Fibroblast of lung (primary cell): ENCODE measurements at places on chromosomes 11 and 22.
A peak's percentile ranks its signal among the peaks of the same experiment; 100 is the strongest.

GRCh38 chr22:30717331-30717921, 22.8 kb downstream of the OSBP2 start:
- no peaks in the 10 kb centered on the region for H3K36me3 ChIP-seq
- H3K27ac ChIP-seq = peak overlapping the region; percentile 52
- peak; percentile 78 for DNase-seq
- peaks cover 5% of the 10 kb centered on the region for H3K4me1 ChIP-seq

GRCh38 chr11:76523147-76523546, 78.3 kb downstream of the EMSY start:
- no peak for DNase-seq
- H3K27me3 ChIP-seq = no peaks in the 10 kb centered on the region
- H3K27ac ChIP-seq = no peak overlapping the region
- no peaks in the 10 kb centered on the region for H3K36me3 ChIP-seq
- no peak overlapping the region for H3K4me3 ChIP-seq

DNA sequence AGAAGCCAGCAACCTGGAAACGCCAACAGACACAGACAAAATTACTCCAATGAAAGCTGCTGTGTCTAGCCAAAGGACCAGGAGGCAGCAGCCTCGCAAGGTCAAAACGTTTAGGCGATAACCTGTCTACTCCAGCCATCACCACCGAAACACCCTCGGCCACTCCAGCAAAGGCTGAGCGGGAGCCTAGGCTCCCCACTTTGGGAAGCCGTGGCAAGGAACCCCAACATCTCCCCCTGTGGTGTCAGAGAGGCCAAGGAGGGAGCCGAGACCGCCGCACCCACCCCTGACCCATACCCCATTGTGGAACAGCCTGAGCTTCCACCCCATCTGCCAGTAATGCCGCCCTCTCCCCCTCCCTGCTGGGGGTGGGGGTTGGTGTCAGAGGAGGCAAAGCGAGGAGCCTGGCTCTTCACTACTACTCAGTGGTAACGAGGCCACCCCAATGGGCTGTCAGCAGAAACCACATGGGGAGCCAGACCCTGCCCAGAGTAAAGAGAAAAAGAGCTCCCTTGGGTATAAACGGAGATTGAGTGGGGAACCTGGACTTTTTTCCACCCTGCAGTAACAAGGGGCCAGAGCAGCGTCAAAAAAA, 33.9 kb upstream of the SEPTIN5 start:
- no peak overlapping the region for H3K4me3 ChIP-seq
- H3K27me3 ChIP-seq = peaks cover 5% of the 10 kb centered on the region
- no peaks in the 10 kb centered on the region for H3K4me1 ChIP-seq
- H3K27ac ChIP-seq = no peak overlapping the region
- no peak for DNase-seq

- H3K27me3 ChIP-seq = no peaks in the 10 kb centered on the region
- H3K4me3 ChIP-seq = no peak overlapping the region
- no peaks in the 10 kb centered on the region for H3K36me3 ChIP-seq
- H3K4me1 ChIP-seq = no peaks in the 10 kb centered on the region
- no peak overlapping the region for H3K27ac ChIP-seq
Measured at GRCh38 chr11:44651535-44652155, 75.1 kb upstream of the TSPAN18 start.

DNA sequence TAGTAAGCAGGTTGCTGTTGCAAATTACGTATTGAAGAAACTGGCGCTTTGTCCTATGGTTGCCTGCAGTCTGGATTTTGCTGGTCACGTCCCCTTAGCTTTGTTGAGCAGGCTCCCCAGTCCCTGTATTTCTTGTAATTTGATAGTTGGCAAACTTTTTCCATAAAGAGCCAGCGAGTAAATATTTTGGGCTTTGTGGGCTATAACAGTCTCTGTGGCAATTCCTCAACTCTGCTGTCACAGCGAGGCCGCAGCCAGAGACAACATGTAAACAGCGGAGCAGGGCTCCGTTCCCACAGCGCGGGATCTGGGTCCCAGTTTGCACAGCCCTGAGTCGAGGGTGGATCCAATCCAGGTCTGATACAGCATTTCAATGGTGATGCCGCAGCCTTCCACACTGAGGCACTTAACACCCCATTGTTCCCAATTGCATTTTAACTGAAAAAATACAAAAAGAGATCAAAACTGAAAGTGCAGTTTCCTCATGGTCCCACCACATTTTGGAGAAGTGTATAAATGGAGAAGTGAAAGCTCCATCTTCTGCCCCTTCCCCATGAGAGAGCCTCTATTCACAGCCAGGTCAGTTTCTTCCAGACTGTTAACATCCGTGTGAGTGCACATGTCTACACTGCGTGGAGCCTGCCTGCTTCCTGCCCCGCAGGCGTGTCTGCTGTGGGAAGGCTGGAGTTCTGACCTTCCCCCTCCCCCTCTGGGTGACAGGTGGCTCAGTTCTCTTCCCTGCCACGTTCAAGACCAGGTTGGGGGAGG, 89.1 kb downstream of the RPS6KA4 start:
- DNase-seq = peak; percentile 13
- peak overlapping the region; percentile 23 for H3K4me3 ChIP-seq
- H3K27me3 ChIP-seq = peaks cover 10% of the 10 kb centered on the region
- peaks cover 6% of the 10 kb centered on the region for H3K4me1 ChIP-seq

DNA sequence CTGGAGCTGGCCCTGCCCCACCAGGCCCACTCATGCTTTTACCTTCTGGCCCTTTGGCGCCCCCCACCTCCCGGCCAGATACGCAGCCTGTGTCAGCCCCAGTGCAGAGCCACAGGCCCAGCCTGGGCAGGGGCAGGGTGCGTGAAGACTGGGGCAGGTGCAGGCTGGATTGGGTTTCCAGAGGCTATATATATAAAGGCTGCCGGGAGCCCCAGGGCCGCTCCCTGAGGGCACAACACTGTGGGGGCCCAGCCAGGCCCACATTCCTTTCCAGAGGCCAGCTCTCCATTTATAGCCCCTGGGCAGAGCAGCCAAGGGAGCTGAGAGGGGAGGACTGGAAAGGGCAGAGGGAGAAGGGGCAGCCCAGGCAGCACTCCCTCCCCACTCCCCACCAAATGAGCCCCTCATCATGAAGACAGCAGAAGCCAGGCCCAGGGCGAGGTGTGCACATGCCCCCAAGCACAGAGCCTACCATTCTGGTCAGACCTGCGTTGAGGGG, 5.0 kb upstream of the MYOD1 start:
- no peak overlapping the region for H3K27ac ChIP-seq
- peaks cover 21% of the 10 kb centered on the region for H3K27me3 ChIP-seq
- H3K36me3 ChIP-seq = no peaks in the 10 kb centered on the region
- H3K4me3 ChIP-seq = no peak overlapping the region
- H3K4me1 ChIP-seq = no peaks in the 10 kb centered on the region

DNA sequence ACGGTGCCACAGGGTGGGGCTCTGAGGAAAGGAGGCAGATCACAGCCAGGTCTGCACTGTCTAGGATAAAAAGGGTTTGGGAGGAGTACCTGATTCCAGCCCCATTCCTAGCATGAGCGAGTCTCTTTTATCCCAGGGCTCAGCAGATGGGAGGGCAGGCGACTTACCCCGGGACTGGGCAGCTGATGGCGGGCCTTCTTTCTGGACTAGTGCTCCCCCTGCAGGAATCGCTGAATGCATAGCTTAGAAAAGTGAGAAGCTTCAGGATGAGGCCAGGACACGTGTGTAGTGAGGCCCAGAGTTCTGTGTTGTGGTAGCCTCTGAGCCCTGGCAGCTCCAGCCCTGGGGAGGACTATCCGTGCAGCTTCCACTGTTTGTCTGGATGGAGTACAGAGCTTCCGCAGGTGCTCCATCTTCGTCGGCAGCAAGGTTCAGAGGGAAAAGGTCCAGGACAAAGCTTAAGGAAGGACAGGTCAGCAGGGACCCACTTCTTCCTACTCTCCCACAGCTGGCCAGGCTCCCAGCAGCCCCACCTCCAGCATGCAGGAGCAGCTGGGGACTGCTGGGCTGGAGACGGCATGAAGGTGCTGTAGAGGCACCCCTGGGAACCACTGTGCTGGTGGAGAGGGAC, 30.4 kb downstream of the COMMD9 start:
- H3K27me3 ChIP-seq = no peaks in the 10 kb centered on the region
- no peak overlapping the region for H3K27ac ChIP-seq
- H3K4me1 ChIP-seq = no peaks in the 10 kb centered on the region
- H3K36me3 ChIP-seq = no peaks in the 10 kb centered on the region
- no peak overlapping the region for H3K4me3 ChIP-seq

DNA sequence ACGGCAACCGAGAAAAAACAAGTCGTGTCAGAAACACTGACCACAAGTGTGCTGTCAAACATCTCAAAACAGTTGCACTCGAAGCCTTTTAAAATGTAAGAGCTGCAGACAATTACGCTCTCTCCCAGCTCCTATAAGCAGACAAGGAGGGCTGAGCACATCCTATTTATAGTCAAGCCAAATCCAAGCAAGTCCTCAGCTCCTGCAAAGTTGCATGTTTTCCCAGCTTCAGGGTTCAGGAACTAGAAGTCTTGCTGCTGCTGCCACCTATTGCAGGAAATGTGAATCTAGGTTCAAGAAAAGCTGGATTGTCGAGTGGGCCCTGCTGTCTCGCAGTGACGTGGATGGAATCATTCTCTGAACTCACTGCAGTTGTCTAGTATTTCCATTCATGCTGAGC, 15.5 kb downstream of the EFCAB6 start:
- no peak overlapping the region for H3K4me3 ChIP-seq
- peaks cover 4% of the 10 kb centered on the region for H3K27me3 ChIP-seq
- H3K27ac ChIP-seq = no peak overlapping the region
- H3K4me1 ChIP-seq = no peaks in the 10 kb centered on the region

GRCh38 chr11:70028147-70028855, 49.8 kb upstream of the ANO1 start:
- H3K27ac ChIP-seq = no peak overlapping the region
- H3K4me1 ChIP-seq = no peaks in the 10 kb centered on the region
- no peak for DNase-seq
- H3K36me3 ChIP-seq = no peaks in the 10 kb centered on the region
- H3K4me3 ChIP-seq = no peak overlapping the region

- no peaks in the 10 kb centered on the region for H3K27me3 ChIP-seq
- H3K4me1 ChIP-seq = no peaks in the 10 kb centered on the region
- no peak for DNase-seq
- no peaks in the 10 kb centered on the region for H3K36me3 ChIP-seq
- no peak overlapping the region for H3K27ac ChIP-seq
Measured at GRCh38 chr11:78338138-78338537, 79.5 kb downstream of the GAB2 start.

GRCh38 chr11:128596250-128596649, 8.9 kb upstream of the ETS1 start:
- no peak for DNase-seq
- H3K4me3 ChIP-seq = no peak overlapping the region
- H3K4me1 ChIP-seq = peaks cover 3% of the 10 kb centered on the region
- H3K27ac ChIP-seq = no peak overlapping the region
- no peaks in the 10 kb centered on the region for H3K36me3 ChIP-seq

- H3K36me3 ChIP-seq = no peaks in the 10 kb centered on the region
- H3K4me3 ChIP-seq = no peak overlapping the region
- no peaks in the 10 kb centered on the region for H3K4me1 ChIP-seq
Measured at GRCh38 chr11:28146123-28146751, 38.0 kb downstream of the METTL15 start.

DNA sequence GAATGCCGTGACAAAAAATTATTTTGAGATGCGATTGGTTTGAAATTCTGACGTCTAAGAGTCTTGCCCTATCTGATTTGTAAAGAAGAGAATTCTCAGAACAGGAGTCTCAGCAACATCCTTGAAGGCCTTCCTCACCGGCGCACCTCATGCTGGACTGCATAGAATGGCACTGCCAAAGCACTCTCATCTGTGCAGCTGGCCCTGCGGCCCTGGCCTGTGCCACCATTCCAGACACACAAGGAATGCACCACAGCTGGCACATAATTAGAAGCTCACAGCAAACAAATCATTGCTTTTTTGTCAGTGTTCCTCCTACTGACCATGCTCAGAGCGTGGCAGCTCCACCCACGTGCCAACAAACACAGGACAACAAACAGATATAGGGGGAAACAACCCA, 166.0 kb downstream of the KIRREL3 start:
- H3K27ac ChIP-seq = peak overlapping the region; percentile 53
- no peak for DNase-seq
- no peaks in the 10 kb centered on the region for H3K27me3 ChIP-seq
- peaks cover 14% of the 10 kb centered on the region for H3K4me1 ChIP-seq
- no peaks in the 10 kb centered on the region for H3K36me3 ChIP-seq

DNA sequence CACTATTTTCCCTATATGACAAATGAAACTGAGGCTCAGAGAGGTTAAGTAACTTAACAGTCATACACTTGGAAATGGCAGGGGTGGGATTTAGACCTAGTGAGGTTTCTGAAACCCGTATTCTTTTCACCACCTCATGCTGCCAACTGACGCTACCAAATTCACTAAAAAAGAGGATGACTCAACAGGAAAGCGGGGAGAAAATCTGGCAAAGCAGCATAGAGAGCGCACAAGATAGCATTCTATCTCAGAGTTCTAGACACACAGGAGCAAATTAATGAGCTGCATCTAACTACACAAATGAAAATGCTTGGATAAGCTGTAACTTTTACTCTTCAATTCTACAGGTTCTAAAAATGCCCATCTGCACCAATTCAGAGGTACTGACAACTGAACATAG, 136.4 kb downstream of the RBFOX2 start:
- no peak overlapping the region for H3K27ac ChIP-seq
- no peak overlapping the region for H3K4me3 ChIP-seq
- H3K36me3 ChIP-seq = no peaks in the 10 kb centered on the region
- DNase-seq = peak; percentile 70
- no peaks in the 10 kb centered on the region for H3K27me3 ChIP-seq
- peaks cover 20% of the 10 kb centered on the region for H3K4me1 ChIP-seq

DNA sequence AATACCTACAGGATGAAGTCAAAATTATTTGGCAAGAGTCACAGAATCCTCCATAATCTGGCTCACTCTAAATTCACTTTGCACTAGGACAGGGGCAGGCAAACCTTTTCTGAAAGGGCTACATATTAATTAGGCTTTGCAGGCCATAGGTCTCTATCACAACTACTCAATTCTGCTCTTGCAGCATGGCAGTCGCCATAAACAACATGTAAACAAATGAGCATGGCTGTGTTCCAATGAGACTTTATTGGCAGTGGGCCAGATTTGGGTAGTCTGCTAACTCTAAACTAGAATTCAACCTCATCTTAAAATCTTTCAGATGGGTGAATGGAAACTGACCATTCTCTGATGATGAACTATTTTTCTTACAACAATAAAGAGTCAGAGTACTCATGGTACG, 5.8 kb downstream of the THRSP start:
- H3K4me3 ChIP-seq = no peak overlapping the region
- H3K36me3 ChIP-seq = peaks cover 6% of the 10 kb centered on the region
- H3K4me1 ChIP-seq = no peaks in the 10 kb centered on the region
- no peaks in the 10 kb centered on the region for H3K27me3 ChIP-seq
- no peak for DNase-seq

- no peaks in the 10 kb centered on the region for H3K36me3 ChIP-seq
- no peak for DNase-seq
- no peaks in the 10 kb centered on the region for H3K27me3 ChIP-seq
- peaks cover 7% of the 10 kb centered on the region for H3K4me1 ChIP-seq
Measured at GRCh38 chr11:35105319-35106079, 33.5 kb upstream of the CD44 start.

DNA sequence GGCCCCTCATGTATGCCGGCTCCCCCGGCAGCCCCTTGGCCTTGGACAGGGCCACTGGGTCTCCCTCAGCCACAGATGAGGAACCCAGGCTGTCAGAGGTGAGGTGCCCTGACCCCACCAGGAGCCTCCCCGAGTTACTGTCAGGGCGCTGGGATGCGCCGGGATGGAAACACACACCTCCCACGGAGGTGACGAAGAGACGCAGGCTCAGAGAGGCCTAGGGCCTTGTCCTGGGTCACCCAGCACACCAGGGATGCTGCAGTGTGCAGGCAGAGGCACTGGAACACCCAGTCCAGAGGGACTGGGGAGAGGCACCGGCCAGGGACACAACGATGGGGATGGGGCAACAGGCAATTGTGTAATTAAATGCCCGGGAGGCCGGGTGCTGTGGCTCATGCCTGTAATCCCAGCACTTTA, 81.2 kb upstream of the PRR5 start:
- no peak for DNase-seq
- no peak overlapping the region for H3K4me3 ChIP-seq
- H3K4me1 ChIP-seq = no peaks in the 10 kb centered on the region
- H3K27ac ChIP-seq = no peak overlapping the region
- H3K36me3 ChIP-seq = no peaks in the 10 kb centered on the region
- no peaks in the 10 kb centered on the region for H3K27me3 ChIP-seq
